Midbrain (tissue), 1 donor: ENCODE measurements at places on chromosomes 11 and 22.

DNA sequence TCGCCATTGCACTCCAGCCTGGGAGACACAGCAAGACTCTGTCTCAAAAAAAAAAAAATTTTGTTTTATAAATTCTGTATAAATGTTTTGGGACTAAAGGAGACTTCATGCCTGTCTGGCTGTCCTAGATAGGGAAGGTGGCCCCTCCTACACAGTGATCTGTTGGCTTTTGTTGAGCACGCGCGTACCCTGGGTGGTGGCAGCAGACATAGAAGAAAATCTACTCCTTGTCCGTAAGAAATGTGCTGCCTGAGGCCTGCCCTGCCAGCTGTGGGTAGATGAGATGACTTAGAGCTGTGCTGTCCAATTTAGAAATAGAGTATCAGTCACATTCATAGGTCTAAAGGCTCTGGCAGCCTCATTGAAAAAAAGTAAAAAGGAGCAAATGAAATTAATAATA, 37.0 kb downstream of the AP2A2 start:
- no peak for DNase-seq

DNA sequence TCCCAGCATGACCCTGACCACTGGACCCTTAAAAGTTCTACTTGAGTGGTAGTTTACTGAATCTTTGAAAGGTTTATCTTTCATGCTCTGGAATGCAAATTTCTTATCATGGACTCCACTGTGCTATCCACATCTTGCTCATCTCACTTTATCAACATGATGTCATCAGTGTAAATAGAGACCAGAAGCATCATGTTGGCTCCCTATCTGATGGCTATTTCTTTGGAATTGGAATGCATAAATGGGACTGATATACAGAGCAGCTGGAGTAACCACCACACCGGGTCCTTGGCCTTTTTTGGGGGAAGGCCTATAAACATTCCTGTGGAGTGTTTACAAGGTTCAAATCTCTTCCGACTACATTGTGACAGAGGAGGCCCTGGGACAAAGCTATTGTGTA, 74.1 kb upstream of the CEP126 start:
- DNase-seq, result no peak

DNA sequence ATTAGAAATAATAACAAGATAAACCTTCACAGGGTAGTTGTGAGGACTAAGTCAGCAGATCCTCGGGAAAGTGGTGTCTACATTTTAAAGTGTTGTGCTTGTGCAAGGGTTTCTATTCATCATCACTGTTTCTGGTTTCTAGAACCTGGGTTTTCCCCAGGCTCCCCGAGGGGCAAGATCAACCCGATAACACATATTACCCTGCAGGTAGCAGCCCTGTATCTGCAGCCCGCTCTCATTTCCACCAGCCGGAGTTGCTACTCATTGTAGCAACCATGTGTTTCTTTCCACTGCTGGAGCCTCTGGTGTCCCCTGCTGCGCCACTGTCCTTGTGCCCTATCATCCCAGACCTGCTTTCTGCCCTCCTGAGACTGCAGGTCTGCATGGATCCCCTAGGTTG, 67.0 kb downstream of the MIAT start:
- DNase-seq, result no peak

DNA sequence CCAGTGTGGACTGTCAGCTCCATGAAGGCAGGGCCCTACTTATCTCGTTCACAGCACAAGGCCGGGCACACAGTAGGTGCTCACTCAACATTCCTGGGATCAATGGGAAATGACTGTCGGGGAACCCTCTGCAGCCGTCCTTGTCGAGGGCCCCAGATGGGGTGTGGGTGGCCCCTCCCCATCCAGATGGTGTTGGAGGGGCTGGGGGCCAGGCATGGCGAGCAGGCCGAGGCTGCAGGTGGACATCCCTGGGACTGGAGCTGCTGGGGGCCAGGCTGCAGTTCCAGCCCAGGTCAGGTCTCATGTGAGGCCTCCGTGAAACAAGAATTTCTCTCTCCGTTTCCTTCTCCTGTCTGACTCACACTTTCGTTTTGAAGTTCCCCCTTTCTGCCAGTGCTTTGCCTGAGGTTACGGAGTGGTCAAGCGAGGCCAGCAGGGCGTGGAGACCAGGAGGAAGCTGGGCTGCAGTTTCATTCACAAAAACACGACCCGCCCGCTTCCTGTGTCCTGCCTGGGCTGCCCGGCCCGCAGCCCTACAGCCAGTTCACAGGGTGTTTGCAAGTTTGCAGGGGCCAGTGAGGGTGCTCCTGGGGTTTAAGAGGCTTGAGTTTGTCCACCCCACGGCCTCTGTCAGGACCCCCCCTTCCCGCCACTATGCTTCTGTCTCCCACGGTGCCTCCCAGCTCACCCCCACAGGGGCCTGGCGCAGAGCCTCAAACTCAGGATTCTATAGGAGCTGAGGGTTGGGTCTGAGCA, 4.5 kb downstream of the MYEOV start:
- DNase-seq, result peak; percentile 37

GRCh38 chr22:39910876-39911613, 10.2 kb downstream of the GRAP2 start:
- DNase-seq, result no peak

DNA sequence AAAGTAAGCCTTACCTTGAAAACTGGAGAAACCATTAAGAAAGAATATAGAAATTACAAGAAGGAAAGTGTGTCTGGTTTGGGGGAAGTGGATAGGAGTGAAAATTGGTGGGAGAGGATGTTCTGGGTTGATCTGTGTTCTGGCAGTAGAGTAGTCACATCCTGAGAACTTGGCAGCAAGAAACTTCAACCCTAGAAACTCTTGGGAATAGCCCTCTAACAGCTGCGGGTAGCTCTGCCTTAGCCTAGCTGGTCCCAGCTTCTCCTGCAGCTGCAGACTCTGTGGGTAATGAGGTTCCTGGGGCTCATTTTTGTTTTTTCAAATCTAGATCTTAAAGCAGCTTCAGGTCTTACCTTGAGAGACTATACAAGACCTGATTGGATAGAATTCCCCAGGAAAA, 24.2 kb upstream of the OR6X1 start:
- DNase-seq, result no peak

GRCh38 chr11:125447721-125448120, 48.3 kb downstream of the FEZ1 start:
- no peak for DNase-seq

DNA sequence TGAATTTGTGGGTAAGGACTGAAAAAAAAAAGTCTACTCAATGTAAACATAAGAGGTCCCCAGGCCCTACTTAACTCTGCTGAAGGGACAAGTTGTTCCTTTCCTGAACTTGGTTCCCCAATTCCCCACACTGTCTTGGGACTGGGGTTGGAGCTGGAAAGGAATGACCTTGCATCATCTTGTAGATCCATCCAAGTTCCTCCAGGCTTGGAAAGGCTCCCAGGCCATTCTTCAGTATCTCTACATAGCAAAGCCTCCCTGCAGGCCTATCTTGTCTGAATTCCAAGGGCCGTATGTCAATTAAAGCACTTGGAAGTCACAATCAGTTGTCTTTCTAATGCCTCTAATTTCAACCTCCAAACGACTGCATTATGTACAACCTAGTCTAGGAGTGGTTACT, 361.2 kb downstream of the TMEM135 start:
- no peak for DNase-seq

GRCh38 chr22:24023204-24023789, 12.2 kb downstream of the CABIN1 start:
- DNase-seq, result no peak

DNA sequence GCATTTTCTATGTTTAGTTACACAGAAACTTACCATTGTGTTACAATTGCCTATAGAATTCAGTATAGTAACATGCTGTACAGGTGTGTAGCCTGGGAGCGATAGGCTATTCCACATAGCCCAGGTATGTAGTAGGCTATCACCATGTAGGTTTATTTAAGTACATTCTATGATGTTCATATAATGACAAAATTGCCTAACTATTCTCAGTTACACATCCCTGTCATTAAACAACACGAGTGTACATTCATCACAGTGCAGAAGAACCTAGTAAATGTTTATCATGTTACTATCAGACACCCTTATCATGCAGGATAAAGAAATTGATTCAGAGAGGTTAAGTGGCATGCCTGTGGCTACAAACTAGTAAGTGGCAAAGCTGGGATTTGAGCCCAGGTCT, 28.4 kb upstream of the BMAL1 start:
- no peak for DNase-seq
